AG04449 (cell line): ENCODE measurements at places on chromosomes 7 and 10.

- no peak for DNase-seq
Observed at GRCh38 chr7:28065721-28066285, 114.8 kb downstream of the JAZF1 start.

GRCh38 chr7:84336303-84336702 is 141.7 kb upstream of the SEMA3A start:
- peak; percentile 76 for DNase-seq

DNA sequence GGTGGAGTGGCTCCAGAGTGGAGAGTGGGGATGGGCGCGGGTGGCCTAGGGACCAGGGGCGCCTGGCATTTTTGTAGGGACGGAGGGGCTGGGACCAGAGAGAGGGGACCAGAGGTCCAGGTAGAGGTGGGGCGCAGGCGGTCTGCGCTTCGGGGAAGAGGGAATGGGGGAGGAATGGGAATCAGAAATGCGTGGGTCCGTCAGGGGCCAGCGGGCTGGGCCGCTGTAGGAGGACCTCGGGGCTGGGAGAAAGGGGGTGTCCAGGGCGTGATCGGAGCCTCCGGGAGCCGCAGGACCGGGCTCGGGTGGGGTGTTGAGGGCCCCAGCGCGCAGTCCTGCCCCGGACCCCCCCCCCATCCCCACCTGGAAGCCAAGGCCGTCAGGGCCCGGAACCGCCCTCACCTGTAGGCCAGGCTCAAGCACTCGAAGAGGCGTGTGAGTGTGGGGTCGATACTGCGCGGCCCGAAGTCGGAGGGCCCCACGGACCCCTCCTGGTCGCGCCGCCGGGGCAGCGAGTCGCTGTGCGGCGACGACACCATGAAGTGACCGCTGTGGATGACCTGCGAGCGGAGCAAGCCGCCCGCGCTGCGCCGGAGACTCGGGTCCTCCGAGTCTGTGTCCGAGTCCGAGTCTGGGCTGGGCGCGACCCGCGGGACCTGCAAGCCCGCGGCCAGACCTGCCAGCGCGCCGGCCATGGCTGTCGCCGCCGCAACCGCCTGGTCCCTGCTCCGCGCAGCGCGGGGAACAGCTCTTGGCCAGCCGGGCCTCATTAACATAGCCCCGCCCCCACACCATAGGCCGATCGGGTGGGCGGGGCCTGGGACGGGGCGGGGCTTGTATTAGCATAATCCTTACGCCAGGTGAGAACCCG is at the start of gene MLXIPL:
TSS of gene MLXIPL (minus strand) at position 725 of the 871 bp plus-strand sequence. CDS start at position 695, 30 bp downstream.
- no peak for DNase-seq

GRCh38 chr10:77301305-77301730 is 336.3 kb downstream of the KCNMA1 start:
- no peak for DNase-seq

GRCh38 chr10:31143331-31143935 is 111.8 kb upstream of the ZNF438 start:
- DNase-seq, result no peak

DNA sequence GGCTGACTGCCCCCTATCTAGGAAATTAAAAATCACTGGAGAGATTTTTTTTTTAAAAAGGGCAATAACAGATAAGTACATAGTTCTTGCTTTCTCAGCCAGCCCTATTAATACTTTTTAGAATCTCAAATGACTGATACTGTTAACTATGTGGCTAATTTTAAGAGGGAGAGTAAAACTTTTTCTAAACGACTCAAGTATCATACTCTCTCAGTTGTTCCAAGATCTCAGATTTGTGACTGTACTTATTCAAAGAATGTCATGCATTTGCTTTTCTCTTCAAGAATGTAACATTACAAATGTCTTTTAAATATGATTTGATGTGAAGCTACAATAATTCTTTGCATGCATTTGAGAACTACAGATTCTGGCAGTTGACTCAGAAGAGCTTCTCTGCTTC is 55.4 kb upstream of the RAB11FIP2 start:
- peak; percentile 72 for DNase-seq

GRCh38 chr10:114402871-114403540 is 1.3 kb downstream of the AFAP1L2 start:
- no peak for DNase-seq

- no peak for DNase-seq
Observed at GRCh38 chr7:54161621-54162020, 380.6 kb upstream of the VSTM2A start.

- DNase-seq, result no peak
Observed at GRCh38 chr7:36279200-36279925, 110.3 kb upstream of the ANLN start.

GRCh38 chr10:67776371-67776770 is 61.6 kb downstream of the DNAJC12 start:
- DNase-seq, result no peak

DNA sequence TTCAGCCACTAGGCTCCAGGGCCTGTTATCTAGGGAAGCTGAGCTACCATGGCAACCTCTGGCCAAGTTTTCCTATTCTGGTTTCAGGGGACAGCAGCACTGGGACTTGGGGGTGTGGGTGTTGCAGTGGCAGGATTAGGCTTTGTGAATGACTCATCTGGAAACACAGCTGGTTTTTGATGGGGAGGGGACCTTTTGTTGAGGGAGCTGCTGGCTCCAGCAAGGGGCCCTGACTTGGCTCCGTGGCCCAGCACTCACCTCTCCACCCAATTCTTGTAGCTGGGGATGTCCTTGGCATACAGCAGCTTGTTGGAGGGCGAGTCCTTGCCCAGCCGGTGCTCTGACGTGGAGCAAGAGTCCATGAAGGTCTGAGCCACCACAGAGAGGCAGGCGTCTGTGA is 435.9 kb downstream of the PLXNA4 start:
- no peak for DNase-seq

DNA sequence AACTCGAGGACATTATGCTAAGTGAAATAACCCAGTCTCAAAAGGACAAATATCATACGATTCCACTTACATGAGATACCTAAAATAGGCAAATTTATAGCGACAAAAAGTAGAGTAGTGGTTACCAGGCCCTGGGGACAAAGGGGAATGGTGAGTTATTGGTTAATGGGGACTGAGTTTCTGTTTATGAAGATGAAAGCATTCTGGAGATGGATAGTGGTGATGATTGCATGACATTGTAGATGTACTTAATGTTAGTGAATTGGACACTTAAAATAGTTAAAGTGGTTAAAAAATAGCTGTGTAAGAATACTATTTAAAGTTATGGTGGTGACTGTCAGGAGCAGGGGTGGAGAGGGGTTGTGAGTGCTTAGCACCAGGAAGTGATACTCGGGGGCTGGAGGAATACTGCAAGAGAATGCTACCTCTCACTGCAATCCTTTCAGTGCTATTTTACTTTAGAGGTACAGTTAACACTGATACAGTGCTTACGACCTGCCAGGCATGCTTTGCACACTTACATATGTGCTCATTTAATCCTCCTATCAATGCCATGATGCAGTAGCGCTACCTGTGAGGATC is 16.7 kb upstream of the TEX36 start:
- DNase-seq, result no peak

DNA sequence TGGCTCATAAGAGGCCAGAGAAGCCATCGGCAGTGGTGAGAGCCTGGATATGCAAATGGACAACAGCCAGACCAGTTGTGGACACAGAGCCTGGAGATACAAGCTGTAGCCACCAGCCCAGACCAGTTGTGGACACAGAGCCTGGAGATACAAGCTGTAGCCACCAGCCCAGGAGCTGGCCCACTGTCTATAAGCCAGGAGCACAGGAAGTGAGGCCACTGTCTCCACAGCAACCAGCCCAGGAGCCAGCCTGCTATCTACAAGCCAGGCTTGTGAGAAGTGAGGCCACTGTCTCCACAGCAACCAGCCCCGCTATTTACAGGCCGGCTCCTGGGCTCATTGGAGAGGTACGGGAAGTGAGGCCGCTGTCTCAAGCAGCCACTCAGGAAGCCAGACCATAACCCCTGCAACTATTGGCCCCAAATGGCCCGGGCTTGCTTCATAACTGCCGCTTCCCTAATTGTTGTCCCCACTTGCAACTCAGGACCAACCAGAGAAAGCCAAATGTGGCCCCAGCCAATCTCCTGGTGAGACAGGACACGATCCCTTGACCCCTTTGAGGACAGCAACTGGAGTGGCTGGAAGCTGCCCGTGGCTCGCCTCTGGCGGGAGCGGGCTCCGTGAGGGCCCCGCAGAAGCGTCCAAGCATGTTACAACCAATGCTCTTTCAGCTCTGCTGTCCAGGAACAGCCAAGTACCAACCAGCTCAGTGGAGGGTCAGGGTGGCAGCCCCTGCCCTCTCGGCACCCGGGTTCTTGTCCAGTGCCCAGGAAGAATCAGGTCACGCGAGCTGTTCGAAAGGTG is 44.1 kb upstream of the CNPY1 start:
- no peak for DNase-seq

GRCh38 chr10:30647089-30647488 is 17.5 kb upstream of the LYZL2 start:
- DNase-seq, result no peak

DNA sequence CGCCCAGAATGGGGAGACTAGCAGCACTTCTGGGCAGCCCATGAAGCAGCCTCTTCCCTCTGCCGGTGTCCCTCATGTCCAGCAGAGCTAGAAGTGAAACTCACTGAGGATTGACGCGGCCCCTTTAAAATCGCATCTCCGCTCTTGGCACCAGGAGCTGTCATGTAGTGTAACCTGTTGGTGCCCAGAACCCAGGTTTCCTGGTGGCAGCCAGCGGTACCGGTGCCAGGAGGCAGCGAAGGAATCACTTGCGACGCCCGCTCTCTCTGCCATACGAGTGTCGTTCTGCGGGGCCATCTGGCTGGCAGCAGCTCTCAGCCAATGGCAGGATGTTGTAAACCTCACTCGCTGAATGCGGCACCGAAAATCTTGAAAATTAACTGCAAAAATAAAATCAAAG is 82.7 kb downstream of the CUX1 start:
- DNase-seq, result no peak

- no peak for DNase-seq
Observed at GRCh38 chr10:60346661-60347060, 43.0 kb downstream of the ANK3 start.

- DNase-seq, result no peak
Observed at GRCh38 chr7:33109758-33110238, 594 bp upstream of the RP9 start.
